Stimulated activated CD4-positive, alpha-beta T cell treated with anti-CD3 and anti-CD28 coated beads, Interleukin-1b, Interleukin-23, amount 100 ng/mL, for 1 hour (primary cell): ENCODE measurements at places on chromosomes 1 and 21.

DNA sequence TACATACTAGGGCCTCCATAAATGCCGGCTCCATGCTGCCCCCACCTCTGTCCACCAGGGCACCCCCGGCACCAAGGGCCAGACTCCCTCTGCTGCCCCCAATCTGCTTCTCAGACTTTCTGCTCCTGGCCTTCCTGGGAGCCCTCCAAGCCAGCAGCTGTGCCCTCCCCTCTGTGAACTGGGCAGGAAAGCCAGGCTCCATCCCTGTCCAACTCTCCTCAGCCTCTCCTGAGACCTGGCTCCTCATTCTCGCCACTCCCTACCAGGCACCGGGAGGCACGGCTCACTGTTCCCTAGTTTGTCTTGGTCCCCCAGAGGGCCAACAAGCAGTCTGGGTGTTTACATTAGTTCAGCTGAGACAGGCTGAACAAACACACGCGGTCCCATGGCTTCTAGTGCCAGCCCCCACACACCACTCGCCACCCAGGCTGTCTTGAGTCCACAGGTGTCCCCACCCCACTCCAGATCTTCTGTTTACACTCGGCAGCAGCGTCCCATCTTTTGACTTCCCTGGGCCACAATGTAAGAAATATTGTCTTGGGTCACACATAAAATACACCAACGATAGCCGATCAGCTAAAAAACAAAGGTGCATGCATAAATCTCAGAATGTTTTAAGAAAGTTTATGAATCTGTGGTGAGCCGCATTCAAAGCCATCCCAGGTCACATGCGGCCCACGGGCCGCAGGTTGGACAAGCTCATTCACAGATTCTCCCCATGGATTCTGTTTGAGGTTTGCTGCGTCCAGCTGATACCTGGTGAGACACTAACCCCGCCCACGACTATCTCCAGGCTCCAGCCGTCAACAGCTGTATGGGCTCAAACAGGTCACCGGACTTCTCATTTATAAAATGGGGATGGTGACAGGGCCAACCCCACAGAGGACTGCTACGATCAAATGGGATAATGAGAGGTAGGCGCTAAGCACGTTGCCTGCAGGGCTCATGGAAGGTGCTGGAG is 29.5 kb upstream of the ECE1 start:
- DNase-seq, result no peak

DNA sequence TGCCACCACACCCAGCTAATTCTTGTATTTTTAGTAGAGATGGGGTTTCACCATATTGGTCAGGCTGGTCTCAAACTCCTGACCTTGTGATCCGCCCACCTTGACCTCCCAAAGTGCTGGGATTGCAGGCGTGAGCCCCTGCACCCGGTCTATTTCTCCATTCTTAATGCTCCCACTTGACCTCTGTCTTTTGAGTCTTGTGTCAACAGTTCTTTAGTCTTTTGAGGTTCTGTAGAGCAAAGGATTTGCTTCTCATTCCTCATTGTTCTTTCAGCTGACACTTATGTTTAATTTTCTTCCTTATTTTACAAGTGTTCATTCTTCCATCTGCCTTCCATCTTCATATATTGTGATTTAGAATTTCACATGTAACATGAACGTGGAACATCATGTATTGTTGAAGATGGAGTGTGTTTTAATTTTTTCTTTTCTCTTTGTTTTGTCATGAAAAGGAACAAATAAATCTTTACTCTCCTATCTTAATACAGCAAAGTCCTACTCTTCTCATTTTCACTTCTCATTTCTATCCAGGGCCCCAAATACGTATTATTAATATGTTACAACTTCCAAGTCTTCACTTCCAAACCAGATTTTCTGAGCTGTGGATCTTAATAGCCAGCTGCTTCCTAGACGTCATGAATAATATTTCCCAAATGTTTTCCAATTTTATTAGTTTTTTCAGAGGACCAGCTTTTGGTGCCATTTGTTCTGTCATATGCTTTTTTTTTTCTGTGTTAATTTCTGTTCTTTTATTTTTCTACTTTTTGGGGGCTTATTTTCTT is 16.9 kb downstream of the MTF2 start:
- DNase-seq, result no peak

GRCh38 chr1:160997323-160998038 is 23.5 kb downstream of the F11R start:
- DNase-seq, result no peak

- DNase-seq, result no peak
Observed at GRCh38 chr1:22709227-22709626, 1.4 kb upstream of the EPHB2 start.

GRCh38 chr1:5296557-5297179 is 642.3 kb downstream of the AJAP1 start:
- no peak for DNase-seq

DNA sequence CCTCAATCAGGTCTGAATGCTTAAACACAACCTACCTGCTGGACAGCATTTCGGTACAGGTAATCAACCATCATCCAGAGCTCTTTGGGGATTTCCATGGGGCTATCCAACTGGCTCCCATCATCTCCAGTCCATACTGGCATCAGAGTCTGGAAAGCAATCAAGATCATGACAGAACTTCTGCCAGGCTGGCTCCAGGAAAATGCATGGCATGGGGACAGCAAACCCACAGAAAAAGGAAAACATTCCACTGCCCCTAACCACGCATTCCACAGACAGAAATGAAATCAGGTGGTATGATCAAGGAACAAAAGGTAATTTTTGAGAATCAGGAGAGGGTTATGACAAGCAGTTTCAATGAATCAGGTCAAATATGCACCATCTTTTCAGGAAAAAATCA is 9.1 kb upstream of the MTF1 start:
- DNase-seq, result no peak

- no peak for DNase-seq
Observed at GRCh38 chr1:2201062-2201461, 6.5 kb upstream of the FAAP20 start.

- DNase-seq, result no peak
Observed at GRCh38 chr1:38690790-38691449, 168.7 kb downstream of the RRAGC start.

- no peak for DNase-seq
Observed at GRCh38 chr1:209648346-209648745, 3.9 kb downstream of the LAMB3 start.

- no peak for DNase-seq
Observed at GRCh38 chr1:216907100-216907499, 183.9 kb upstream of the ESRRG start.

GRCh38 chr1:68293609-68294366 is 61.5 kb upstream of the WLS start:
- no peak for DNase-seq

DNA sequence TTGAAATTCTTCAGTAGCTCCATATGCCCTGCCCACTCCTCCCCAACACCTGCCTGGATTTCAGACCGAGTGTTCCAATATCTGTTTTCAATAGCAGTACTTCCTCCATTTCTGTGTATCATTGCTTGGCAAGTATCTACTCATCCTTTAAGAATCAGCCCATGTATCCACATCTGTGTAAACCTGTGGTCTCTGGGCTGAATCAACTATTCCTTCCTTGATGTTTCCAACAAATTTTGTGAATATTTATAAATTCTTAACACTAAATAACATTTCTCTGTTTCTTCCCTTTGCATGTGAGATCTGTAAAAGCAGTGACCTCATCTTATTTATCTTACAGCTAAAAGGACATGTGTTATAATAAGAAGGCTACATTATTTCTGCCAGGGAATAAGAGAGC is 26.0 kb upstream of the UAP1 start:
- DNase-seq, result no peak

- no peak for DNase-seq
Observed at GRCh38 chr1:97271916-97272788, 550.6 kb downstream of the PTBP2 start.

- DNase-seq, result no peak
Observed at GRCh38 chr1:150808846-150809245, 786 bp upstream of the CTSK start.

DNA sequence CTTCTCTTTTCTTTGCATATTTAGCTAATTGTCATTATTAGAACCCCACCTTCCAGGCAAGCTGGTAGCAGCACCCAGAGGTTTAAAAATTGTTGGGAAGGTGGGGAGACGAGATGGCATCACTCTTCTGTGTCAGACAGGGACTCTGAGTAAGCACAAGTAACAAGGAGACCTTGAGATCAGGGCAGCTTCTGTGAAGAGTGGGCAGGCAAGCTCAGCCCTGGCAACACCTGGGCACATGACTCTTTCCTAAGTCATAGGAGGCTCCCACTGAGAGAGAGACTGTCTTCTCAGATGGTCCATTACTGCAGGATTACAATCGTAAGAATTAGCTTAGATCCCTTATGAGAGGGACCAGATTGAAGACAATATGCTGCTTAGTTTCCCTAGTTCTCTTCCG is 183.5 kb downstream of the BRINP2 start:
- no peak for DNase-seq

DNA sequence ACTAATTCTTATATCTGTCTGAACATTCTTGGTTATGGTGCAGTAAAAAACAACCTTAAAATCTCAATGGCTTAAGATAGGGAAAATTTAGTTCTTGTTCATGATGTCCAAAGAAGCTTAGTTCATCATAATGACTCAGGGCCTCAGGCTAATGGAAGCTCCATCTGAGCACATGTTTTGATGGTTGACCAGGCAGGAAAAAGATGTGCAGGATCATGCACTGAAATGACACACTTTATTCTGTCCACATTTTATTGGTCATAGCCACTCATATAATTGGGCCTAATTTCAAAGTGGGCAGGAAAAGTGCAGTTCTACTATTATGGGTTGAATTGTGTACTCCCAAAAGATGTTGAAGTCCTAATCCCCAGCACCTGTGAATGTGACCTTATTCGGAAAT is 198.2 kb downstream of the CENPF start:
- no peak for DNase-seq

GRCh38 chr1:6419804-6420453 is at the start of gene HES2:
Gene HES2, minus strand, starts transcription at chr1:6419919. Its CDS starts 99 bp downstream, at chr1:6419820.
- no peak for DNase-seq

GRCh38 chr21:36478941-36479340 is 981 bp downstream of the CLDN14 start:
- no peak for DNase-seq

GRCh38 chr1:153963850-153964331 is 554 bp upstream of the SLC39A1 start:
- no peak for DNase-seq

DNA sequence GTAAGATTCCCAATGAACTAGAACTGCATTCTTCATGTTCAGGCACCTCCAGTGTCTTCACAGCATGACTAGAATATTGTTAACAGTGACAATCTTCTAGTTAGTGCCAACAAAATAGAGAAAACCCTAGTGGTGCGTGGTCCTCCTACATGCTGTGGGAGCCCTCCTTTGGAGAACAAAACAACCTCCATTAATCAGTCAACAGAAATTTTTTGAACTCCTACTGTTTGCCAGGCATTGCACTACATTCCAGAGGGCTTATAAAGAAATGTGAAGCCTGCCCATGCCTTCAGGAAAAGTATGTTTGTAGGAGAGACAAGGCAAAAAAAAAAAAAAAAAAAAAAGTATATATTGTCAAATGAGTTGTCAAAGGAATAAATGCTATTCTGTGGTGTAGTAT is 252.7 kb downstream of the LRRC40 start:
- DNase-seq, result no peak

DNA sequence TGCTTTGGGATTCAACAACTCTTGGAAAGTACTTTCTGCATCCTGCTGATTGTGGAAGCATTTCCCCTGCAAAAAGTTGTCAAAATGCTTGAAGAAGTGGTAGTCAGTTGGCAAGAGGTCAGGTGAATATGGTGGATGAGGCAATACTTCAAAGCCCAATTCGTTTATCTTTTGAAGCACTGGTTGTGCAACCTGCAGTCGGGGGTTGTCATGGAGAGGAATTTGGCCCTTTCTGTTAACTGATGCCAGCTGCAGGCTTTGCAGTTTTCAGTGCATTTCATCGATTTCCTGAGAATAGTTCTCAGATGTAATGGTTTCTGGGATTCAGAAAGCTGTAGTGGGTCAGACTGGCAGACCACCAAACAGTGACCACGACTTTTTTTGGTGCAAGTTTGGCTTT is 47.6 kb upstream of the GJA5 start:
- no peak for DNase-seq

DNA sequence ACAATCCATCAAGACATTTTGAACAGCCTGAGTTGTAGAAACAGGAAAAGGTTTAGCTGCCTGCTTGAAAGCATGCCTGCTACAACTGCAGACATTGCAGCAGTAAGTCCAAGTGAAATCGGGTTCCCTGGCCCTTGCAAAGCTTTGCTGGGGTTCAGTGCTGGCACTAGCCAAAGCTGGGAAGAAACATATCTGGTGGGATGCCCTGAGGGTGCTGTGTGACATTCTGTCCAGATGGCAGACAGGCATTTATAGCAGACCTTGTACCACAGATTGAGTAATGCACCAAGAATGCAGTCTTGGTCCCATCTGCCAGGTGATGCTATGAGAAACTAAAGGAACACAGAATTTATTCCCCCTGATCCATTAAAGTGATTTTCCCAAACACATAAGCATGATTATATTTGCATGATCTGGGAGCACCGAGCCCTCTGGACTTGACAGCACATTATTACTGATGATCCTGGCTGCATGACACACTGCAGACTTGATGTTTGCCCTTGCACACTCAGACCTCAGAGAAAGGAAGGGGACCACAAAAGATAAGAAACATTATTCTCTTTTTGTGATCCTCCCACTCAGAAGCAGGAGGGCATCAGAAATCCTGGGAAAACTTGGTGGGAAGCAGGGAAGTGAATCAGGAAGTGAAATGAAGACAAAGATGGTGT is 223.7 kb upstream of the FAM78B start:
- no peak for DNase-seq
